ENCODE measurements at places on chromosomes 2 and 18.

- DNase-seq: no peak
Measured at GRCh38 chr2:234269769-234270204, 219.3 kb downstream of the SPP2 start.

DNA sequence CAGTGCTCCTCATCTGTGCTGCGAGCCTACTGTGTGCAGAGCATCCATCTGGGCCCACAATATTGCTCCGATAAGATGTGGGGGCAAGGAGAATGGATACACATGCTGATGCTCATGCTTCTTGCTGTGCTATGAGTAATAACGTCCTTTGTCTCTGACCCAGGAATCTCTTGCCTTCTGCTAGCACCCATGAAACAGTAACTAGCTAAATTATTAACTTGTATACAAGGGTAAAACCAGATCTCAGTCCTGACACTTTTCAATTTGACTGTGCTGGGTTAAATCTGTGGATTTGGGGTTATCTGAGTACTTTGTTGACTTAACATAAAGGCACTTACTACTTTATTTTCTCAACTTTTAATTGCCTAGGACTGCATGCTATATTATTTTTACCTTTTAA is 357.6 kb downstream of the SLC4A3 start:
- DNase-seq: no peak

GRCh38 chr2:188619146-188619545 is 327.5 kb downstream of the GULP1 start:
- no peak for DNase-seq

DNA sequence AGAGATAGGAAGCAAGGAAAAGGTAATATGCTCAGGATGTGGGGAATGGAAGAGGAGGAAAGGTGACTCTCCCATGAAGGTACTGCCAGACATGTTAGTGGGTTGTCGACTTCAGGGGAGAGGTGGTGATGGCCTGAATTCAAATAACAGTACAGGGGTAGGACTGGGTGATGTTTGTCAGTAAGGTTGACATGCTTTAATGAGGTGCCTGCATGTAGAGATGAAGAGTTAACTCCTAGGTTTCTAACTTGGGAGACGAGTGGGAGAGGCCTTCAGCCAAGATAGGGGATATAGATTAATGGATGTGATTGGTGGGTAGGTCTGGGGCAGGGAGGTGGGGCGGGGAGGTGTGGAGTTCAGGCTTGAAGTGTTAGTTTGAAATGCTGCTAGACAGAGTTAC is 2.6 kb downstream of the NAPG start:
- no peak for DNase-seq

GRCh38 chr2:225270861-225271260 is 128.6 kb upstream of the NYAP2 start:
- peak; percentile 45 for DNase-seq

Measured in adipocyte (in vitro differentiated cells).